ENCODE measurements at places on chromosomes 5 and 9.

- no peak for DNase-seq
Measured at GRCh38 chr5:142597546-142598337, 88.1 kb downstream of the FGF1 start.

GRCh38 chr9:126489581-126490213 is 124.0 kb upstream of the LMX1B start:
- DNase-seq = no peak

DNA sequence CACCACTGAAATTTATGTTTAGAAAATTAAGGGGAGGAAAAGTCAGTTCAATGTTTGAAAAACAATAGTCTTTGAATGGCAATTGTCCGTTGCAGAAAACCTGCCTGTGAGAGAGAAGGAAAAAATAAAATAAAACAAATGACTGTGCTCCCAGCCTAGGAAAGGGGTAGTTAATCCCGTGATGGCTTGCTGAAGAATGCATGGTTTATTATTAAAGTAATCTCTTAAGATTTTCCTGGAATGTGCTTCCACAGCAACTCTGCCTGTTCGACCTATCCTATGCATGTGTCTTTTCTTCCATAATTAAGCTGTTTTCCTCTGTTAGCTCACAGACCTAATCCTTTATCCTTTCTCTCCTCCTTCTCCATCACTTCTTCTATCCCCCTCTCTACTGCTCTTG is 2.4 kb upstream of the DAB2 start:
- DNase-seq = no peak

- no peak for DNase-seq
Measured at GRCh38 chr9:1707291-1707690, 307.9 kb upstream of the SMARCA2 start.

DNA sequence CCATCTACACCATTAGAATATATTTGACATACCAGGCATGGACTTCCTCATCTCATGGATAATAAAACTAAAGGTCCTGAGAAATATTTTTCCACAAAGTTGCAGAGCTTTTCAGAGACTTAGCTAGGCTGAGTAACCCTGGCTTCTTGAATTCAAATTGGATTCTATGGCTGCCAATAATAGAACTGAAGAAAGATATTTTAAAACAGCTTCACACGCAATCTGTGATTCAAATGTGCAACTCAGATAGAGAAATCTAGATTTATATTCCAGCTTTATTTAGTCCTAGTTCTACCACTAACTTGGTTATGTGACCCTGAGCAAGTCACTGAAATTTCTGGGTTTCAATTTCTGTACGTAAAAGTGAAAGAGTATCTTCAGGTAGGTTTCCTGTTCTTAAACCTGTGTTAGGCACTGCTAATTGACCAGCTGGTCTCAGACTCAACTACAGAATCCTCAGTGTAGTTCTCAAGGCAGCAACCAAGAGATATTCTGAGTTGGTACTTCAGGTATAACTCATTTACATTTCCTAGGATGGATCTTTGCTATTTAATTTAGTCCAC is 235.3 kb downstream of the GABRB2 start:
- DNase-seq = no peak

DNA sequence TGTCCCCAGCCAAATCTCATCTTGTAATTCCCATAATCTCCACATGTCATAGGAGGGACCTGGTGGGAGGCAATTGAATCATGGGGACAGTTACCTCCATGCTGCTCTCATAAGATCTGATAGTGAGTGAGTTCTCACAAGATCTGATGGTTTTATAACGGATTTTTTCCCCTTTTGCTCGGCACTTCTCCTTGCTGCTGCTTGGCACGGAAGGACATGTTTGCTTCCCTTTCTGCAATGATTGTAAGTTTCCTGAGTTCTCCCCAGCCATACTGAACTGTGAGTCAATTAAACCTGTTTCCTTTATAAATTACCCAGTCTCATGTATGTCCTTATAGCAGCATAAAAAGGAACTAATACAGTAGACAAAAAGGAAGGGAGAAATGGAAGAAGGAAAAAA is 76.7 kb upstream of the CCNG1 start:
- DNase-seq = no peak

GRCh38 chr9:134192951-134193731 is 28.8 kb upstream of the RNU6ATAC start:
- no peak for DNase-seq
